ENCODE measurements at places on chromosomes 11 and 22. TPM values are rescaled to one million over a fixed set of nuclear protein-coding genes. Genes with fewer than 3 reads are reported as not detected.
A peak's percentile ranks its signal among the peaks of the same experiment; 100 is the strongest.

GRCh38 chr22:40108396-40108795 lies 69.3 kb upstream of the TNRC6B start:
- no peaks in the 10 kb centered on the region for H3K27me3 ChIP-seq
- H3K27ac ChIP-seq, result peak overlapping the region; percentile 82
- peaks cover 4% of the 10 kb centered on the region for H3K4me1 ChIP-seq
- no peak overlapping the region for H3K4me3 ChIP-seq
- no peaks in the 10 kb centered on the region for H3K36me3 ChIP-seq

- DNase-seq, result no peak
- no peak overlapping the region for H3K4me3 ChIP-seq
- no peaks in the 10 kb centered on the region for H3K36me3 ChIP-seq
- H3K27me3 ChIP-seq, result no peaks in the 10 kb centered on the region
- no peaks in the 10 kb centered on the region for H3K4me1 ChIP-seq
- no peak overlapping the region for H3K27ac ChIP-seq
Observed at GRCh38 chr11:67300256-67300755, 3.0 kb upstream of the SSH3 start.

GRCh38 chr11:110866081-110866480 lies 153.8 kb upstream of the ARHGAP20 start:
- H3K27ac ChIP-seq, result no peak overlapping the region
- H3K27me3 ChIP-seq, result no peaks in the 10 kb centered on the region
- no peak for DNase-seq
- H3K36me3 ChIP-seq, result no peaks in the 10 kb centered on the region

The NARS2 gene
- total RNA-seq, result 15.6 TPM

GRCh38 chr11:37497326-37497725 lies 899.3 kb upstream of the RAG2 start:
- no peak overlapping the region for H3K4me3 ChIP-seq
- no peak overlapping the region for H3K27ac ChIP-seq
- DNase-seq, result no peak
- H3K4me1 ChIP-seq, result no peaks in the 10 kb centered on the region
- H3K36me3 ChIP-seq, result no peaks in the 10 kb centered on the region
- H3K27me3 ChIP-seq, result no peaks in the 10 kb centered on the region

GRCh38 chr11:2482204-2482603 lies 37.4 kb downstream of the KCNQ1 start:
- no peaks in the 10 kb centered on the region for H3K27me3 ChIP-seq
- H3K27ac ChIP-seq, result no peak overlapping the region
- H3K36me3 ChIP-seq, result no peaks in the 10 kb centered on the region
- H3K4me1 ChIP-seq, result no peaks in the 10 kb centered on the region
- no peak for DNase-seq

- no peaks in the 10 kb centered on the region for H3K27me3 ChIP-seq
- no peak overlapping the region for H3K4me3 ChIP-seq
- no peaks in the 10 kb centered on the region for H3K4me1 ChIP-seq
- no peak for DNase-seq
- no peaks in the 10 kb centered on the region for H3K36me3 ChIP-seq
- no peak overlapping the region for H3K27ac ChIP-seq
Observed at GRCh38 chr11:113651023-113651422, 55.1 kb downstream of the TMPRSS5 start.

- no peaks in the 10 kb centered on the region for H3K36me3 ChIP-seq
- no peak for DNase-seq
- no peak overlapping the region for H3K4me3 ChIP-seq
- no peak overlapping the region for H3K27ac ChIP-seq
- H3K27me3 ChIP-seq, result no peaks in the 10 kb centered on the region
Observed at GRCh38 chr22:27576815-27577573, 224.6 kb downstream of the MN1 start.

- no peak for DNase-seq
- no peak overlapping the region for H3K4me3 ChIP-seq
- no peaks in the 10 kb centered on the region for H3K36me3 ChIP-seq
- no peaks in the 10 kb centered on the region for H3K4me1 ChIP-seq
- no peaks in the 10 kb centered on the region for H3K27me3 ChIP-seq
- no peak overlapping the region for H3K27ac ChIP-seq
Observed at GRCh38 chr11:61861634-61862033, 29.7 kb downstream of the FADS3 start.

- peak overlapping the region; percentile 84 for H3K27ac ChIP-seq
- DNase-seq, result no peak
- no peak overlapping the region for H3K4me3 ChIP-seq
- H3K27me3 ChIP-seq, result no peaks in the 10 kb centered on the region
- no peaks in the 10 kb centered on the region for H3K36me3 ChIP-seq
- H3K4me1 ChIP-seq, result peaks cover 10% of the 10 kb centered on the region
Observed at GRCh38 chr22:39309881-39310714, 9.3 kb downstream of the RPL3 start.

- H3K4me1 ChIP-seq, result no peaks in the 10 kb centered on the region
- H3K27ac ChIP-seq, result no peak overlapping the region
- no peaks in the 10 kb centered on the region for H3K36me3 ChIP-seq
- H3K27me3 ChIP-seq, result no peaks in the 10 kb centered on the region
- H3K4me3 ChIP-seq, result no peak overlapping the region
Observed at GRCh38 chr11:84106541-84106940, 820.4 kb upstream of the CCDC90B start.

The TIMM10B gene
- 22.1 TPM for total RNA-seq

The NECTIN1 gene
- total RNA-seq, result not detected
